ENCODE measurements at places on chromosomes 2 and 18.
A peak's percentile ranks its signal among the peaks of the same experiment; 100 is the strongest.

DNA sequence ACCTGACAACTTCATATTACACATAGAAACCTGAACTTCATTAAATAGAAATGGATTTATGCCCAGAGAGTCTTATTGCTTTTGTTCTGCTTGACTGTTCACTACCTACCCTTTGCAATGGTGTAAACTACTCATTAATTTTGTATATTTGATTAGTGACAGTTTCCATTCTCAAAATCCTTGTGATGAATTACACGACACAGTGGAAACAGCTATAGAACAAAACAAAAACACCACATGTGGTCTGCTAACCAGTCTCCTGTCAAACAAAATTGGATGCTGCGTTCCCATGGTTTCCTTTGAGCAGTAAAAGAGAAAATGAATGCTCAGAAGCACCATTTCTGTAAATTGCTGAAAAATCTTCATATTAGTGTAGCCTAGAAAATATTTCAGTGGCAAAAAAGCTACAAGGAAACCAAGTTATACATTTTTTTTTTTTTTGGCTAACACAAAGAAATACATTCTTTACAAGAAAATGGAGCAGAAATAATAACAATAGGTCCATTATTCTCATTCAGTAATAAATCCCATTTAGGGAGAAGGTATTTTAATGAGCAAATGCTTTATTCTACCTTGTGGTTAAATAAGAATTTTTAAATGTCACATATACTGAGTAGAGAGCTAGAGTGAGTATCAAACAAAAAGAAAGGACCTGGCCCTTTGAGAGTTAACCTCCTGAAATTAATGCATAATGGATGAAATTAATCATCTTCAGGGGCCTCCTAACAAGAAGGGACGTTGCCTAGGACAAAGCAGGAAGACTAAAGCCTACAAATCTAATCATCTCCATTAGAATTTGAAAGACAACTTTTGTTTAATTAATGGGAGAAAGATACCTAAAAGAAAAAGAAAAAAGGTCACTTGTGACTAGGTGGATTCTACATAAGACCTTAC, 355.1 kb upstream of the ZC3H15 start:
- ATAC-seq, result no peak

DNA sequence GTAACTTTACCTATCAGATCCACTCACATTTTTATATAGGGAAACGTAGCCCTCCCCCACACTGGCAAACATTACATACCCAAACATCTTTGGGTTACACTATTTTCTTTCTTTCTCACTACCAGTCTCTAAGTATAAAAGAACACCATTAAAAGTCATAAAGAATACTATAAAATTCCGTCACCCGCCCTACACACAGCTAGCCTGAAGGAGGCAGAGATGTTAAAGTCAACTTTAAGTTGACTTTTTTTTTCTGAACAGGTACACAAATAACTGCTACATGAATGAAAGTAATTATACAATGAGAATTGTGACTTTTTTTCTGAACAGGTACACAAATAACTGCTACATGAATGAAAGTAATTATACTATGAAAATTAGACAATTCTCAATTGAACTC, 628.3 kb downstream of the NUP35 start:
- no peak for ATAC-seq

GRCh38 chr2:125797192-125797591, 858.8 kb upstream of the GYPC start:
- ATAC-seq, result no peak

GRCh38 chr18:31070206-31070605, 27.7 kb upstream of the DSC3 start:
- no peak for ATAC-seq

GRCh38 chr2:119315241-119315925, 51.3 kb downstream of the C2orf76 start:
- no peak for ATAC-seq

DNA sequence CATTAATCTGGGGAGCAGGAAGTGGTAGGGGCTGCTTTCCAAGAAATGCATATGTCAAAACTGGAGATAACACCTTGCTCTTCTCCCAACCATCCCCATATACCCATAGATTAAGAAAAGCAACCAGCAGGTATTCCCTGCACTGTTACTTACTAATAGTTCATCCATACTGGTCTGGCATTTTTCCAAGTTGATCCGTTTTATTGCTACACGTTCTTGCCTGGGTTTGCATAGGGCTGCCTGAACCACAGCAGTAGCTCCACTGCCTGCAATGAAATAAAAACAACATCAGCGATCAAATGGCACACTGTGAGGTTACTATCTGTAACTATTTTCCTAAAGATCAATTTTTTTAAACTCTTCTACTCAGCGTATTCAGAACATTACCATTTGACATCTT, 65.6 kb downstream of the STK39 start:
- ATAC-seq, result peak; percentile 14

GRCh38 chr2:70519453-70519852, 34.2 kb downstream of the TGFA start:
- ATAC-seq, result no peak

DNA sequence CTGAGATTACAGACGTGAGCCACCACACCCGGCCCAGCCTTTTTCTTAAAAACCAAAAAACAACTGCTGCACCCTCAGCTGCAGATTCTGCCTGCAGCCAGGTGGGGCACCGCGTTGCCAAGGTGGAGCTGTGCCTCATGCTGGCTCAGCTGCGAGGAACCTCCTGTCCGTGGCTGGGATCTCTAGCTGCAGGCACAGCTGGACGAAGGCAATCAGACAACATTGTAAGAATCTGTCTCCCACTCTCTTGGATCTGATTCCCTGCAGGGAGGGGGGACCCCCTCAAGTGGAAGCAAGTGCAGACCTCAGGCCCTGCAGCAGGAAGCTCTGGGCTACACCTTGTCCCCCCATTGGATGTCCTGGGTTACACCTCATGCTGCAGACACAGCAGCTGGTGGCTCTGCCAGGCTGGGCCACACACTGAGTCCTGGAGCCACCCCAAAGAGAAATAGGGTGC, 24.1 kb downstream of the CIDEA start:
- ATAC-seq, result no peak

DNA sequence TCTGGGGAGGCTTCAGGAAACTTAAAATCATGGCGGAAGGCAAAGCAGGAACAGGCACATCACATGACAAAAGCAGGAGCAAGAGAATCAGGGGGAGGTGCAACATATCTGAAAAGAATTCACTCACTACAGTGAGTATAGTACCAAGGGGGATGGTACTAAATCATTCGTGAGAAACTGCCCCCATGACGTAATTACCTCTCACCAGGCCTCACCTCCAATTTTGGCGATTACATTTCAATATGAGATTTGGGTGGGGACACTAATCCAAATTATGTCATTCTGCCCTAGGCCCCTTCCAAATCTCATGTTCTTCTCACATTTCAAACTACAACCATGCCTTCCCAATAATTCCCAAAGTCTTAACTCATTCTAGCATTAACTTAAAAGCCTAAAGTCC, 740.8 kb upstream of the SOX11 start:
- no peak for ATAC-seq

DNA sequence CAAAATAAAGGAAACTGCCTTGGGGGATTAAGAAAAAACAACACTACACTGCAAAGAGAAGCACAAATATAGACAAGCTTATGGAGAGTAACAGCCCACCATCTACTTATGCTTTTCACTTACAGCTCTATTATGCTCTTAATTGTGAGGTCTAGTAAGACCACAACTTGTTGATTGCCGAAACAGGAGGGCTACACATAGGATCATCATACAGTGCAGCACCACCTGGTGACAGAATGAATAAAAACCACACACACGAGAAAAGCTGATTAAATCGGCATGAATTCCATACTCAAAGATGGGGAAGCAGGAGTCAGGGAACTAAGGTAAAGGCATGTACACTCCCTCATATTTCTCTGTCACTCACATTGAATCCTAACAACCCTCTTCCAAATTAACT, 259.2 kb downstream of the IKZF2 start:
- ATAC-seq, result no peak

DNA sequence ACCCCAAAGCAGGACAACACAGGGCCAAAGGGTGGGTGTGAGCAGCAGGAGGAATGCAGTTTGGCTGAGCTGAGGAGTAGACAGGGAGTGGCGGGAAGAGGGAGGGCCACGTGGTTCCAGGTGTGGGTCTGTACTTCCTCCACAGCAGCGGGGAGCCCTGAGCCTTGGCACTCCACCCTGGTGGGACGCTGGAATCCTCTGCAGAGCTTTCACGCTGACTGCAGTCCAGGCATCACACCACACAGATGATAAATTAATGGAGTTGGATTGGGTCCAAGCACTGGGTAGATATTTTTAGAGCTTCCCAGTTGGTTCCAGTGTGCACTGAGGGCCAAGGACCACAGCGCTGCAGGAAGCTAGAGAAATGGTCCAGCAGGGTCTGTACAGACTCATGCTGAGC, 67.0 kb upstream of the TMEM200C start:
- ATAC-seq, result no peak

GRCh38 chr2:360124-360523, 72.2 kb upstream of the ALKAL2 start:
- no peak for ATAC-seq

DNA sequence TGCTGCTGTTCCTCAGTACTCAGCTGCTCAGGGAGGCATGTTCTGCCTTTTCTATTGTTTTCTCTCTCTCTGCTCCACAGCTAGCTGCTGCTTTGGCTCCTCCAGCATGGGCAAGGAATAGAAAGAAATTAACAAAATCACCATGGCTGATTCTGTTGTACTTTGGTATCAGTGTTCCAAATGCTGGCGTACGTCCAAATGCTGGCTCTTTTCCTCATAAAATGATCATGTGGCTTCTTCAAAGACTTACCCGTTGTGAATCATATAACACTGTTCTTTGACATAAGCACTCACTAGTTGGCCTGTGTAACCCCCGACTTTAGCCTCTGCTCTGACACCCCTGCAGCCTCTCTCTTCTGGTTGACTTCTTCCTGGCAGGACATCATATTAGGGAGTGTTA, 547.6 kb downstream of the CPS1 start:
- ATAC-seq, result no peak

DNA sequence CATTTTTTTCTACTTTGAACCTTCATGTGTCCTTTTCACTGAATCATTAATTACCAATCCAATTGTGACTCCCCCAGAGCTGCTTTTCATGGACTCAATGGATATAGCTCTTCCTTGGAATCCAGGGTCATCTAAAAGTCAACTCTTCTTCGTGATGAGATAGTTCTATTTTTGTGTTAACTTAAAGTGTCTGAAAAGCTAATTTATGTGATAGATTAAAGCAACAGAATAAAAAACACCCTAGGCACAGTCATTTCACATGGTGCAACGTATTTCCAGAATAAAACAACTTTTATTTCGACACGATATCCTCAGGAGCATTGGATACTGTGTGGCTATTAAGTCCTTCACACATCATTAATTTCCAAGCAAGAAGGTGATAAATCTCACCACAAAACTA, 250.6 kb upstream of the SPHKAP start:
- no peak for ATAC-seq

DNA sequence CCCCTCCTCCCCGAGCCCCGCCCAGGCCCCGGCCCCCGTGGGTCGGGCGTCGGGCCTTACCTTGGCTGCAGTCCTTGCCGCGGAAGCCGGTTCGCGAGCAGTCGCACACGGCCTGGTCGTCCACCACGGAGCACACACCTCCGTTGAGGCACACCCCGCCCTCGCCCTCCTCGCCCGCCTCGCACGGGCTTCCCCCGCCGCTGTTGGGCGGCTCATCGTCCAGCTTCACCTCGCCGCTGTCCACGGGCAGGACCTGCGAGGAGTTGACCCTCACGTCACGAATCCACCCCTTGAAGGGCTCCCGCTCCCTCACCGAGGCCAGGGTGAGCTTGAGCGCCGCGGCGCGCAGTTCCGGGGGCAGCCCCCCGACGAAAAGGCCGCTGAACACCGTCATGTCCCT, 4.5 kb downstream of the NRXN1 start:
- ATAC-seq, result no peak

DNA sequence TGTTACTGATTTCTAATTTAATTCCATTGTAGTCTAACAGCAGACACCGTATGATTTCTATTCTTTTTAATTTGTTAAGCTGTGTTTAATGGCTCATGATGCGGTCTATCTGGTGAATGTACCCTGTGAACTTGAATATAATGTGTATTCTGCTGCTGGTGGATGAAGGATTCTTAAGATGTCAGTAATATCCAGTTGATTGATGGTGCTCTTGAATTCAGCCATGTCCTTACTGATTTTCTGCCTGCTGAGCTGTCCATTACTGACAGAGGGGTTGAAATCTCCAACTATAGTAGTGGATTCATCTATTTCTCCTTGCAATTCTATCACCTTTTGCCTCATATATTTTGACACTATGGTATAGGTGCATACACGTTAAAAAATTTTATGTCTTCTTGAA, 373.3 kb upstream of the RAB12 start:
- ATAC-seq, result no peak

- no peak for ATAC-seq
Measured at GRCh38 chr2:133489641-133490410, 78.4 kb downstream of the NCKAP5 start.

- ATAC-seq, result no peak
Measured at GRCh38 chr2:224062481-224063297, 23.6 kb upstream of the SERPINE2 start.

All from activated T-helper 17 cell treated with anti-CD3 and anti-CD28 coated beads, Interleukin-2, amount 50 U/mL, for 72 hours (primary cell).